ENCODE measurements at places on chromosomes 12 and 14.

DNA sequence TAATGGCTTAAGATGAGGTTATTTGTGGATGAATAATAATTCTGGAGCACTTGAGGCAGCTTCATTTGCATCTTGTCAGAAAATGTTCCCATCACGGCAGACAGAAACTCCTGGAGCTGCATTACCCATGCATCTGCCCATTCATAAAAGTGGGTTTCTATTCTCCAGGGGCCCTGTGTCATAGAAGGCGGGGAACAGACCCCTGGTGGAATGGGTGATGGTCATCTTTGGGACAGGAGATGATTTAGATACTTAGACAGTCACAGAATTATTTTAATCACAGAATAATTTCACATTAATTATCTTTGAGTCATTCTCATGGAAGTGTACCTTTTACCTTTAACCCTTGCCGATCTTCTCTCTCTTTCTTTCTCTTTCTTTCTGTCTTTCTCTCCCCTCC, 980.7 kb upstream of the TMEM132C start:
- no peak for DNase-seq

DNA sequence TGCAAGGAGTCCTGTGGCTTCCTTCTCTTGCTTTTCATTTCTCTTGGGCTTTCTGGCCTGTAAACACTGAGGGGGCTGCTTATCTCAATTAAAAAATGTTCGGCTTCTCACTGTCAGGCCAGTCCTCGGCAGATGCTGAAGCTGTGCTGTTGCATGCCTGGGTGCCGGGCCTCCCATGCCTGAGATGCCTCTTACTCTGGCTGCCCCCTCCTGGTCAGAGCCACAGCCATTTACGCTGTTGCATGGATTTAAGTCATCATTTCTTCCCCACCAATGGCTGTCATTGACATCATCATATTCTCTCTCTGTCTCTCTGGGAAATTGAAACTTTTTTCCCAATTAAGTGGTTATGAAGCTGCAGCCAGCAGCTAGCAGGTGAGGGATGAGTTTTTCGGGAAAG, 53.7 kb downstream of the FOXN4 start:
- DNase-seq = peak; percentile 14

- DNase-seq = no peak
Observed at GRCh38 chr14:29465095-29465494, 462.6 kb downstream of the PRKD1 start.

GRCh38 chr14:69699748-69700303, 67.1 kb upstream of the SRSF5 start:
- no peak for DNase-seq

- DNase-seq = peak; percentile 67
Observed at GRCh38 chr14:106210650-106211049, 684.3 kb downstream of the TMEM121 start.

GRCh38 chr14:37583358-37584210, 11.5 kb downstream of the FOXA1 start:
- no peak for DNase-seq

GRCh38 chr14:100659345-100660001, 67.2 kb upstream of the DLK1 start:
- no peak for DNase-seq

GRCh38 chr14:55667801-55668200, 87.8 kb downstream of the KTN1 start:
- no peak for DNase-seq

DNA sequence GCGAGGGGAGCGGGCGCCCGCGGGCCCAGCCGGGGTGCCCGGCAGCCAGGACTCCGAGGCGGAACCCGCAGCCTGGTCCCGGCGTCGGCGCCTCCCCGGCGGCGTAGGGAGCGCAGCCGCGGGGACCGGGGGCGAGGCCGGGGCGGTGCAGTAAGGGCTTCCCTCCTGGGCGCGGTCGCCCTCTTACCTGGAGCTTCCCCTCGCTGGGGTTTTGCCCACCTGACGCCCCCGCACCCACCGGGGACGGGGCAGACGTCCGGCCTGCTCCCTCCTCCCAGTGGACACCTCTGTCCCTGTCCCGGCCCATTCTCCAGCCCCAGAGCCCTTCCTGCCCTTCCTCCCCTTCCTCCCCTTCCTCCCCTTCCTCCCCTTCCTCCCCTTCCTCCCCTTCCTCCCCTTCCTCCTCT, 413 bp upstream of the TUBA1C start:
- peak; percentile 69 for DNase-seq

DNA sequence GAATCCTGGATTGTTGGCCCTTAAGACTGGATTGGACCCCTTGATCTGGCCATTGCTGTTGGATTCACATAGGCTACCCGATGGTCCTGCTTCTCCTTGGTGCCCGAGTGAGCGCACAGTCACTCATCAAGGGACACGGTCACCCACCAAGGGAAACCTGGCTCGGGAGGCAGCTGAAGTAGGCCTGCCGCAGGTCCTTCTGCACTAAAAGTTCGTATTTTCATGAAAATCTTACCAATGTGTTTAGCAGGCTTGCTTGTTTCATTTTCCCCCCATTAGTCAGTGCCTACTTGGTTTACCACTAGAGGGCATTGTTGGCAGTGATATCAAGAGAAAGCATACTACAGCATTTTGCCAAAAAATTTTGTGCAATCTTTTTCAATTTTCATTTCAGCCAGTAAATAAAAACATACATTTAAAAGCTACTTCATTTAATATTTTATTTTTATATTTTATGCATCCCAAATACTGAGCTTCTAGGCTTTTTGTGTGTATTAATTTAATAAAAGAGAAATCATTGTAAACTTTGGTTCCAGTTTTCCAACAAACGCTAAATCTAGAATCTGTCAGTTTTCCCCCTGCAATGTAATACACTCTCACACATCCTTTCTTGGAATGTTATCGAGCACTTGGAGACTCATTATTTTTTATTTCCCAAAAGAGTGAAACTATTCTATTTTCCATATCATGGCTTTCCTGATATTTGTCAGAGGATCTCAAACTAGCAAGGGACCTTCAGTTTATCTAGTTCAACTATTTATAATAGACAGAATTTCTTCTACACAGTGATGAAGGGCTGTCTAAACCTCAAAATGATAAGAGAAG, 116.7 kb downstream of the LMNTD1 start:
- DNase-seq = peak; percentile 32

DNA sequence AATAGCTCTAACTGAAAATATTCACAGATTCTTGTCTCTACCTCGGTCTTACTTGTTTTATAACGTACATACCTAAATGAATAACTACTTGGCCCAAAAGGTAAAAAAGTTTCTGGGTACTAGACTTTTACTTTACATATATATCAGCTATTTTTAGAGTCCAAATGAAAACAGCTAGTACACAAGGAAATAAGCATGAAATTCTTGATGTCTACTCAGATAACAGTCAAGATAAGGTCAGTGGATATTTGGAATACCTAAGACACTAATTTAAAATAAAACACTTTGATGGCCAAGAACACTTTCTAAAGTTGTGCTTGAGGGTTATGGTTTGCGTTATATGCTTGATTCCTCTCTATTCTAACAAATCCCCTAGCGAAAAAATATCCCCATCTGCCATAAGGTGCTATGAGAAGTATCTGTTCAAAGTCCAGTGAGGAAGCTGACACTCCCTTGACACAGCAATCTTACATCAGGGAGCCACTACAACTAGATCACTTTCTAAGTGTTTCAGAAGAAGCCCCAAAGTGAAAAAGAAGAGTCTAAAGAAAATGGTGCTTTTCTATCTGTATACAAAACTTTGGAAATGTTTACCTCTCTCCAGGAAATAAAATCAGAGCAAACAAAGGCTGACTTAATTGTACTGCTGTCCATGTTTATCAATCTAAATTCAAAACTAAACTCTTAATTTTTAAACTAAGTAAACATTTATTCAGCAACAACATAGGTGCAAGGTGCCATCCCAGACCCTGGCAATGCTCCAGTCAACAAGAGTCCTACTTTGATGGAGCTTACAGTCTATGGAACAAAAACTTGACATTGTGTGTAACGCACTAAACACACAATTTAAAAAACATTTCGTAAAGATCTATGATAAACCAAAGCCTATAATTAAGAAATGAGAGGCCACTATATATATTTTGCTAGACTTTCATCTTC, 11.7 kb downstream of the PTPN21 start:
- DNase-seq = no peak

- no peak for DNase-seq
Observed at GRCh38 chr12:116855744-116856470, 25.3 kb downstream of the HRK start.

GRCh38 chr12:132295101-132295526, 34.3 kb downstream of the GALNT9 start:
- no peak for DNase-seq

GRCh38 chr14:95134304-95134933, 22.9 kb downstream of the DICER1 start:
- DNase-seq = no peak

- no peak for DNase-seq
Observed at GRCh38 chr12:11756022-11756421, 106.5 kb downstream of the ETV6 start.

GRCh38 chr14:23478109-23478759, 8.7 kb downstream of the NGDN start:
- peak; percentile 81 for DNase-seq

DNA sequence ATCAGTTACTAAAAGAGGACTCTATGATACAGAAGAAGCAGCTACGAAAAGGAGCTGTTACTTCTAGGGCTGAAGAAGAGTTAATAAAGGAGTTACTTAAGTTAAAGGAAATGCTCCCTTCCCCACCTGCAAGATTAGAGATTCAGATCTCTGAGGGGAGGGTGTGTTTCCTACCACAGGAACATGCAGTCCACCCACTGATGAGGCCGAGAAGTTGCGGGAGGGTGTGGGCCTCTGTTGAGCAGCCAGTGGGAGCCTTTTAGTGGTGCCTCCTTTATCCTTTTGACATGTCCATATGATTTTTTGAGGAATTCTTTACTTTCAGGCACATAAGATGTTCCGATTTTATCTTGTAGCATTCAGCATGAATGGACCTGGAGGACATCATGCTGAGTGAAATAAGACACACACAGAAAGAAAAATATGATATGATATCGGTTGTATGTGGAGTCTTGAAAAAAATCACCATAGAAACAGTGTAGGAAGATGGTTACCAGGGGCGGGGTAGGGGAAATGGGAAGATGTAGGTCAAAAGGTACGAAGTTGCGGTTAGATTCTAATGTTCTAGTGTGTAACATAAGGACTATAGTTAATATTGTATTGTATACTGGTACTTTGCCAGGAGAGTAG, 4.4 kb upstream of the M6PR start:
- peak; percentile 66 for DNase-seq

DNA sequence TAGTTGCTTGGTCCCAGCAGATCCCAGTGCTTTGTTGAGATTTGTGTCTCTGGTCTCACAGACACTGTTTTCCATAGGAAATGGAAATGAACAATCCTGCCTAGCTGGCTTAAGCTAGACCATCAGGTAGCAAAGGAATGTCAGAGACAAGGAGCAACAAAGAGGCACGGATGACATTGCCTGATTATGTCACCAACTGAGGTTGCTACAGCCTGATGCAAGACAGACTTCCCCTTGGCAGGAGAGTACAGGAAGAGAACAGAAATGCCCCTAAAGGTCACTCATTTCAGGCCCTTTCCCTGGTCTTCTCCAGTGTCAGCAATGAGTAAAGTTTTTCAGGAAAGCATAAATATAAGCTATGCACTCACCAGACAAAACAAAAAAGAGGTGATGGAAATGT, 2.0 kb upstream of the PRB2 start:
- no peak for DNase-seq

- no peak for DNase-seq
Observed at GRCh38 chr14:86022031-86022629, 492.2 kb downstream of the FLRT2 start.

- no peak for DNase-seq
Observed at GRCh38 chr12:42539696-42540095, 49.9 kb downstream of the PRICKLE1 start.

GRCh38 chr12:54374562-54375258, 9.8 kb downstream of the ZNF385A start:
- no peak for DNase-seq

DNA sequence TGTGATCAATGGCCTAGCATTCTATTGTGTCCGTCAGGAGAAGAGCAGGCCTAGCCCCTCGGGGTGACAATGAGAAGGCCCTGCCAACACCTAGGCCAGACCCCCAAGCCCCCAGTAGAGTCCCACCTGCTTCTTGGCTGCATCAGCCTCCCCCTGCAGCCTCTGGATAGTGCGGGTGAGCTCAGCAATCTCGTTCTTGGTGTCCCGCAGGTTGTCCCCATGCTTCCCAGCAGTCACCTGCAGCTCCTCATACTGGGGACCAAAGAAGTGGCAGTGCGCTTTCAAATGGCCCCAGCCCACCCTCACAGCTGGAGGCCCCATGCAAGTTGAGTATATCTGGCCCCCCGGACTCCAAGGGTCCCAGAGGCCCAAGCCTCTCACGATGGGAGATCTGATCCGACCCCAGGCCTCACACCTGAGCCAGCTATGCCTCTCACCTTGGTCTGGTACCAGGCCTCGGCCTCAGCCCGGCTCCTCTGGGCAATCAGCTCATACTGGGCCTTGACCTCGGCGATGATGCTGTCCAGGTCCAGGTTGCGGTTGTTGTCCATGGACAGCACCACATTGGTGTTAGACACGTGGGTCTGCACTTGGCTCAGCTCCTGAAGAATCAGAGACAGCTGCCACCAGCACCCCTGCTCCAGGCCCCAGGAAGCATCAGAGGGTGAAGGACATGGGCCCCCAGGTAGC, 10.0 kb upstream of the KRT4 start:
- no peak for DNase-seq

DNA sequence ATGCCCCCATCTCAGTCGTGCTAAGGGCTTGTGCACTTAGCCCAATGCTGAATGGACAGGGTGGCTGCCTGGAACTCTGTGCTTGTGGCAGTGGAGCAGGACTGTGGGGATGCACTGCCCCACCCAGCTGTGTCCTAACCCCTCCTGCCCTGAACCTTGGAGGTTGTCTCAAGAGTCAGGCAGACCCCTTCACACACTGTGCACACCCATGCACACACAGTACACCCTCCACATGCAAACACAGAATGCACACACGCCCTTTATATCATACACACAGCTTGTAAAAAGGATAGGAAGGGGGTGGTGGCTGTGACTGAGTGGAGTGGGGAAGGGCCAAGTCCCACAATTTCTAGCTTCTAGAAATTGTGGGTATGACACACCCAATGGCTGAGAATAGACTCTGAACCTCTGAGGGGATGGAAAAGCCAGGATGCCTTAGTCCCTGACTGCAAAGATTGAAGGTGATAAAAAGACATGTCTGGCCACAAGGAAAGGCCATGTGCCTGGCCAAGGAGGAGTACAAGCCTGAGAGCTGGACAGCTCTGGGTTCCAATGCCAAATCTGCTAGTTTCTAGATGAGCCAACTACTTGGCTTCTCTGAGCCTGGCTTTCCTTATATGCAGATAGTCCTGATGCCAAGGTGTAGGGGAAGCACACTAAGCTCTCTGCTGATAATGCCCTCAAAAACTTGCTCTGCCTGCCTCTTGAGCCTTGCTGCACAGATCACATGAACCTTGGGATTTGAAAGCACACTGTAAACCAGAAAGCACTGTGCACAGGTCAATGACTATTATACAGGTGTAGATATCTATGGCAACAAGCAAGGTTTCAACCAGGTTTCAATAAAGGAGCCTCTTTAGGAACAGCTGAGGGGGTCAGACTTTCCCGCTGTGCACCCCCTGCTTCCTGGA, 8.4 kb downstream of the KRT8 start:
- DNase-seq = no peak

GRCh38 chr12:25054076-25054782, 105.3 kb upstream of the BCAT1 start:
- no peak for DNase-seq
